ENCODE measurements at places on chromosomes 11 and 22. TPM values are rescaled to one million over a fixed set of nuclear protein-coding genes. Genes with fewer than 3 reads are reported as not detected.

GRCh38 chr22:21714786-21715185 lies 20.8 kb downstream of the YPEL1 start:
- DNase-seq = no peak

DNA sequence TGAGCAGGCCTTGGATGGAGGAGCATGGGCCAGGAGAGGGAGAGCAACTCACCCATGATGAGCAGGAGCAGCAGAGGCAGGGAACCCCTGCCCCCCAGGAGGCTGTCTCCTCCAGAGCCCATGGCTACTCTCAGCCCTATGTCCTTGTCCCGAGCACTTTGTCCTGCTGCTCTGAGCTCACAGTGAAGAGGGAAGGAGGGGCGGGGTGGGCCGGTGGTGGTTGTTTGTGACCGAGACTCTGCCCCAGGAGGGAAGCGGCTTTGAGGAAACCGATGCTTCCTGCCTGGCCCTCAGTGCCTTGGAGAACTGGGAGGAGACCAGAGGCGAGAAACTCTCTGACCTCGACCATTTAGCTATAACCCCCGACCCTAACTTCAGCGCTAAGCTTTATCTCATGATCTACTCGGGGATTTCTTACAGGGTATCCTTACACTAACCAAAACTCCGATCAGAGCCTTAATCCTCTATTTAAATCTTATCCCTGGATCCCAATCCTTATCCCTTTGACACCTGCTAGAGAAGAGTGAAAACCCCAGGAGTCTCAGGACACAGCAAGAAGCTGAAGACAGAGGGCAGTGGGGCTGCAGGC lies at the start of gene ROBO4:
Gene ROBO4, minus strand, starts transcription at position 192 of the 589 bp plus-strand sequence. Its CDS starts 70 bp downstream, at position 122.
- DNase-seq = peak; percentile 72

GRCh38 chr11:65538915-65539743 lies 14.2 kb downstream of the SCYL1 start:
- DNase-seq = peak; percentile 22

DNA sequence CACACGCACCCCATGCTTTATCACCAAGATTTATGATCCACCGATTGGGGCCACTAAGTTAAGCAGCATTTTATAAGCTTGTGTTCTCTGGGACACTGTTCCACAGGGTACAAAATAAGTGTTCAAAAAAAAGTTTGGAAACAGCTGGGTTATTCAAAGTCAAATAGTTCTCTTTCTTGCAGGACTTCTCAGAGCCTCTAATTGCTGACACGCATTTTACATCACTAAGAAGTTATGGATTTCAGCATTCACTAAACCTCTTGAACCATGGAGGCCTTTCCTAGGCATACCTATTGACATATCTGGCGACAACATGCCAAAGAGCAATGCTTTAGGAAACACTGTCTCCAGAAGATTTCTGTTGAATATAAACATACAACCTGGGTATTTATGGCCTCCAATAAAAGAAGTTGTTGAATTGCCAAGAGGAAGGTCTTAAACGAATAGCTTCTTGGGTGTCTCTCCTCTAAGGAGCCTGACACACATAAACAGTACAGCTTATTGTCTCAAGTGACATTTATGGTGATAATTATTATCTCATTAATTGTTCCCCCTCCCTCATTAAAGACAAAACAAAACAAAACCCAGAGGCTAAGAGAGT lies 147.1 kb upstream of the ARHGAP20 start:
- DNase-seq = no peak

DNA sequence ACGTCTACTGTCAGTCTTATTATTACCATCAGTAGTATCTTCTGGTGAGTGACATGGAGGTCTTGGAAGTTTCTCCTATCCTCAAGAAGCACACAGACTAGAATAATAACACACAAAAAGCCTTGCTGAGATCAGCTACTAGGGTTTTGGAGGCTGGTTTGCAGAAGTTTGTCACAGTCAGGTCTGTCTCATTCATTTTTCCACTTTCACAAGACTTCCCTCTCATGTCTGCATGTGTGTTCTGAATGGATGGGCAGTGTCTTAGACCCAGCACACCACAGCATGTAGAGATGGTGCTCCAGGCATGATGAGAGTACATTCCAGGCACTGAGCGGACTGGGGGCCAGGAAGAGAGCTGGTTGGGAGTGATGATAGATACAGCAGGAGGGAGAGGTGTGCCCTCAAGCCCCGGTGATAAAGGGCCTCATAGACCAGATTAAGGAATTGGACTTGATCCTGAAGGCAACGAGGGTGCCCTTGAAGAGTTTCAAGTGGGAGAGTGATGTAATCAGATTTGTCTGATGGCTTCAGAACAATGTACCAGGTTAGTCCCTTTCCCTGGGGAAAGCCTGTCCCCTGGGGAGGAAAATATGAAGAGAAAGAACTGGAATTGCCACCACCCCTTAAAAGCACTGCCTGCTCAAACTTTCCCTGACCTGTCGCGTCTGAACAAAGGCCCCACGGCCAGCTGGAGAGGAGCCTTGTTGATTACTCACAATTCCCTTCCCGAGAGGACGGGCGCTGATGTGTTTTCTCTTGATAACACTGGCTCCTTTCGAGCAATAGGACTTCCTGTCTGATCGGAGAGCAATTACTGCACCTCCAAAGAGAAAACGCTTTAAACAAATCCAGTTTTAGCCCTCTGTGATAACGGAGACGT lies 45.1 kb upstream of the LMO2 start:
- peak; percentile 63 for DNase-seq

DNA sequence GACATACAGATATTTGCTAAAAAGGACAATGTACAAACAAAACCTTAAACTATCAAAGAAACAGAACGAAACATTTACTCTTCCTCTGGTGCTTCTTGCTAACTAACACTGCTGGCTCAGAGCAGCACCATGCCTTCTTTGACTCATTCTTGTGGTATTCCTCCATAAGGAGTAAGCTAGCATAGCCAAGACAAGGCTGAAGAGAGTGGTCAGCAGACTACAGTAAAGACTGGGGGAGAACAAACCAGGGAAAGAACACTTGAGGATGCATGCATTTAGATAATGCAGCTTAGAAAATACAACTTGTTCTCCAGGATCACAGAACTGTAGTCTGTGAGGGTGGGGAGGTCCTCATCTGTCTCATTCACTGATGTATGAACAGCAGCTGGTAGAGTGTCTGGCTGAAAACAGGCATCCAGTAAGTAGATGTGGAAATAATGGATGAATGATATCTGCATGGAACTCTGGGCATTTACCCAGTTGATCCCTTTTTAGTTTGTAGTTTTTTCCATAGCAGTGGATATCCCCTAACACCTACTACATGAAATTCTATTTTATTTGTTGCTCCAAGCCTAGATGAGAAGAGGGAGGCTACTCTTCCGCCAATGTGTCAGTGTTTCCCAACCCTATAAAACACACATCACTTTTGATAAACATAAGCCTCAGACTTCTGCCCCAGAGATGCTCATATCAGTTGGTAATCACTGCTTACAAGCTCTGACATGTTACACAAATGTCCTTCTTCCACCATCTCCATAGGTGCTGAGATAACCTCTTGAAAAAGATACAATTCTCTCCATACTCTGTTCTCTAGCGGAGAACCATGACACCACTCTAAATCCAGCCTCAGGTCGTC lies 7.3 kb downstream of the SNX19 start:
- DNase-seq = no peak

GRCh38 chr22:45197606-45198462 lies 34.1 kb downstream of the NUP50 start:
- DNase-seq = no peak

GRCh38 chr11:38900211-38900610 lies 2302.2 kb upstream of the RAG2 start:
- no peak for DNase-seq

GRCh38 chr11:125346179-125346530 lies 149.9 kb downstream of the FEZ1 start:
- no peak for DNase-seq

DNA sequence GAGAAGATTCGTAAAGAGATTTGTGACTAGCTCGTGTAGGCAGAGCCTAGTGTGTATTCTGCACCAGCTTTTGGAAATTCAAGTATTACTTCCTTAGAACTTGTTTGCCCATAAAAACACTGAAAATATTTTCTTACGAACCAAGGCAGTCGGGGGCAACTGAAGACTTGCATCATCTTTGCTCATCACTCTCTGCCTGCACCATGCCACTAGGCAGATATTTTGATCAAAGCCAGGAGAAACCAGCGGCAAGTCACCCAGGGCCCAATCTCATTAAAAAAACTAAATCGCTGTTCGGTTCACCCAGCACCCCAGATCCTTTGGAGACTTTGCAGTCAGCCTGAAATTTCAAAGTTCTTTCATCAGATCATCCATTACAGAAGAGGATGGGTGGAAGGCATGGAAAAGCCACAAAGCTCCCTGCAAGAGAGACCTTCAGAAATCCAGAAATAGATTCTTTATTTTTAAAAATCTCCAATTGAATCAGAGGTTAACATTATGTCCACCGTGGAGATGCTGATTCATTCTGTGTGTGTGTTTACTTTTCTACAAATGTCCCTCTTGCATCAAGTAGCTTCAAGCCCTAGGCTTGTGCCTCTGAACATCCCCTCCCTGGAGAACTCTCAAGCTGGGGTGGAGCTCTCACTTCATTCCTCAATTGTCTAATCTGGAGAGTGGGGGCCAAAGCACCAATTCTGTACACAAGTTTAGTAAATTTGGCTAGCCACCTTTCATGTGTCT lies 78.4 kb downstream of the ETS1 start:
- no peak for DNase-seq

DNA sequence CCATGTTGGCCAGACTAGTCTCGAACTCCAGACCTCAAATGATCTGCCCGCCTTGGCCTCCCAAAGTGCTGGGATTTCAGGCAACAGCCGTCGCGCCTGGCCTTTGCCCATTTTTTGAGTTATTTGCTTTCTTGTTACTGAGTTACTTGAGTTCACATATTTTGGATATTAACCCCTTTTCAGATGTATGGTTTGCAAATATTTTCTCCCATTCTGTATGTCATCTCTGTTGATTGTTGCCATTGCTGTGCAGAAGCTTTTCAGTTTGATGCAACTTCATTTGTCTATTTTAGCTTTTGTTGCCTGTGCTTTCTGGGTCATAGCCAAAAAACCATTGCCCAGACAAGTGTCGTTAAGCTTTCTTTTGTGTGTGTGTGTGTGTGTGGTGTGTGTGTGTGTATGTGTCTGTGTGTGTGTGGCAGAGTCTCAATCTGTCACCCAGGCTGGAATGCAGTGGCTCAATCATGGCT lies 6.8 kb downstream of the TSGA10IP start:
- no peak for DNase-seq

- DNase-seq = no peak
Measured at GRCh38 chr11:124113890-124114289, 1.4 kb upstream of the VWA5A start.

DNA sequence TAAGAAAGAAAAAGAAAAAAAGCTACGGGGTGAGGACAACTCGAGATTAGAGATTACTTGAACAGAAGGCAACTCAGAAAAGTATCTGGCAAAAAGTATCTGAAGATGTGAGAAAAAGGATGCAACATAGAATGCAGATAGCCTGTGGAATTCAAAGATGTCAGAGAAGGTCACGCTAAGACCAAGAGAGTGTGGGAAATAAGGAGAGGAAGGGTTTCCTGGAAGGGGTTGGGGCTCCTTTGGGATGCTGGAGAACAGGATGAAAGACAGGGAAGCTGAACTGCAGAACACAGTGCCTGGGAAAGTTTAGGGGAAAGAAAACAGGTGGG lies 1.2 kb downstream of the GUCY1A2 start:
- no peak for DNase-seq

MCM5 gene
- 11.7 TPM for total RNA-seq

GNAZ gene
- 3.9 TPM for total RNA-seq

INS gene
- total RNA-seq = not detected

MRTFA gene
- 15.7 TPM for total RNA-seq

C1QTNF5 gene
- 5.3 TPM for total RNA-seq

Data from psoas muscle (tissue), 8 donors.